ENCODE measurements at places on chromosomes 2 and 18. TPM values are rescaled to one million over a fixed set of nuclear protein-coding genes. Genes with fewer than 3 reads are reported as not detected.

- H3K27me3 ChIP-seq, result no peaks in the 10 kb centered on the region
- H3K27ac ChIP-seq, result no peak overlapping the region
- no peak for DNase-seq
- H3K4me1 ChIP-seq, result no peaks in the 10 kb centered on the region
- no peaks in the 10 kb centered on the region for H3K36me3 ChIP-seq
These were observed 88.6 kb upstream of the FHL2 start for GRCh38 chr2:105487142-105488069.

DNA sequence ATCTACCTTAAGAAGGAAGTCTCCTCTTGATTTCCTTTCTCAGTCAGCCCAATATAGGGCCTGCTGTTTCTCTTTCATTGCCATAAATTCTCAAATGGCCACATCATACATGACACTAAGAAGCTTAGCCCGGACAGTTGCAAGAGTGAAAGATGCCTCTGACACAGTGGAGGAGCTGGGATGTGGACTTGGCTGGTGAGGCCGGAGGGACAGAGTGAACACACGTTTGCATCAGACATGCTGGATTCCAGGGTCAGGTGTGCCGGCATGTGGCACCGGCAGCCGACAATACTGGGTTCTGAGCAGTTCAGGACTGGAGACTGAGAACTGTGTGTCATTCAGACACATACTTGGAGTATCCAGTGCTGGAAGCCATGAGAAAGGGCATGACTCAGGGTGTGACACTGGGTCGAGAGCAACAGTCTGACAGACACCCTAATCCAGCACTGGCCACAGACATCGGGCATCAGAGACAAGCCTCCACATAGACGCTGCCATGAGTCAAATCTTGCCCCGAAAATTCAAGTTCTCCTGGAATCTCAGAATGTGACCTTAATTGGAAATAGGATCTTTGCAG lies 31.4 kb downstream of the TIMM21 start:
- no peak overlapping the region for H3K27ac ChIP-seq
- no peak for DNase-seq
- H3K4me1 ChIP-seq, result no peaks in the 10 kb centered on the region
- no peak overlapping the region for H3K4me3 ChIP-seq
- H3K36me3 ChIP-seq, result no peaks in the 10 kb centered on the region

TCF4 gene
- total RNA-seq, result 21.8 TPM

ALLC gene
- total RNA-seq, result not detected

GRCh38 chr2:12727641-12728040 lies 10.9 kb downstream of the TRIB2 start:
- no peaks in the 10 kb centered on the region for H3K27me3 ChIP-seq
- peaks cover 45% of the 10 kb centered on the region for H3K4me1 ChIP-seq
- DNase-seq, result no peak
- H3K36me3 ChIP-seq, result peaks cover 19% of the 10 kb centered on the region

CRYGD gene
- total RNA-seq, result not detected

GRCh38 chr2:150137338-150138069 lies 350.0 kb downstream of the RND3 start:
- no peaks in the 10 kb centered on the region for H3K27me3 ChIP-seq
- DNase-seq, result no peak
- no peaks in the 10 kb centered on the region for H3K36me3 ChIP-seq
- H3K4me3 ChIP-seq, result no peak overlapping the region

GALNT14 gene
- total RNA-seq, result 0.64 TPM

DNA sequence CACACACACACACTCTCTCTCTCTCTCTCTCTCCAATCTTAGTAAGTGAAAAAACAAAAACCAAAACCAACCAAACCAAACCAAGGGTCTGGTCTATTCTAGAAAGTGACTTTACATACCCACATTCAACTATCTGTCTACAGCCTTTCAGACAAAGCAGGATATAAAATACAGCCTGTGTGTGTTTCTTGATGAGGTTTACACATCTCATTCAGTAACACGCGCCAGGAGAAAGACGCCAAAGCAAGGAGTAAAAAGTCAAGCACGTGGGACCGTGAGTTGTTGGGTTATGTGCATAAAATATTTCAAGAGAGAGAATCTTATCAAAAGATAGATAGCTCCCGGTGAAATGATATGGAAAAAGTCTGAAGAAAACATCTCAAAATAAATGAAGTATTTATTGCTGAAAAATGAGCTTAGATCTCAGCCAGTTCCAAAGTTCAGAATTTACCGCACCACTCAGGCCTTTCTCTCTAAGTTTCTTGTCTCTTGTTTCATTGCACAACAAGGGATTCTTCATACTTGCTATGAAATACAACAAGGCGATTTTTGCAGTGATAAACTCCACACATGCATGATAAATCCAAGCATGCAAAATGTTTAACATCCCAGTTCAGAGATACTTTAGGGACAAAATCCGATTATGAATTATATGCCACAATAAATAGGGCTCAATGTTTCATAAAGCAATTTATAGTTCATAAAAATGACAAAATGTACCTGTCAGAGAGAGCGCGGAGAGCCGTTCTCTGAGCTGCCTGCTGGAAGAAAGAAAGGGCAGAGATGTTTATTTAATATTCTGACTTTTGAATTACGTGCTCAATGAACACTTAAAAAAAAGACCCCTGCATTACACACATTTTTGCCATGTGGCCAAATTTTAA lies 159.3 kb upstream of the REV1 start:
- no peaks in the 10 kb centered on the region for H3K36me3 ChIP-seq
- no peak overlapping the region for H3K27ac ChIP-seq
- no peaks in the 10 kb centered on the region for H3K27me3 ChIP-seq
- no peaks in the 10 kb centered on the region for H3K4me1 ChIP-seq
- DNase-seq, result no peak

GRCh38 chr18:1002653-1003178 lies 98.0 kb downstream of the ADCYAP1 start:
- no peak for DNase-seq
- no peak overlapping the region for H3K4me3 ChIP-seq
- no peaks in the 10 kb centered on the region for H3K4me1 ChIP-seq
- no peaks in the 10 kb centered on the region for H3K36me3 ChIP-seq

DNA sequence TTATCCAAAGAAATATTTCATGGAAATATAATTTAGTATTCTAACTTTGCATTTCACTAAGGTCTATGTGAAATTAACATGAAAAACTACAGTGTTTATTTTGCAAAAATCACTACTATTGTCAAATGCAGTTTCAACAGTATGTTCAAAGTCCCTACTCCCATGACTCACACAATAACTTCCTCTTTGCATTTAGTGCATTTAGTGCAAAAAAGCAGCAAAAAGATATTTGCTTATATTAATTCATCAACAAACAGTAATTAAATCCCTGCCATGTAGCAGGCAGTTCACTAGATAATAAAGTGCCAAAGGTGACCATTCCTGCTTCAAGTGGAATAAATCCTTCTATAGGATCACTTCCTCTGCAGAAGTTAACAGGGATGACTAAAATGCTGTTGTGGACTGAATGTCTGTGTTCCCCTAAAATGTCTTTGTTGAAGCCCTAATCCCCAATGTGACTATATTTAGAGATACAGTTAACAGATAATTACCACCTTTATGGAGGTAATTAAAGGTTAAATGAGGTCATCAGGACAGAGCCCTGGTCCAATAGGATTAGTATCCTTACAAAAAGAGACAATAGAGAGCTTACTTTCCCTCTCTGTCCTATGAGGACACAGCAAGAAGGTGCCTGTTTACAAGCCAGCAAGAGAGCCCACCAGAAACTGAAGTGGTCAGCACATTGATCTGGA lies 61.7 kb downstream of the STK39 start:
- no peak overlapping the region for H3K4me3 ChIP-seq
- peaks cover 7% of the 10 kb centered on the region for H3K4me1 ChIP-seq
- H3K27me3 ChIP-seq, result no peaks in the 10 kb centered on the region
- H3K27ac ChIP-seq, result no peak overlapping the region
- no peaks in the 10 kb centered on the region for H3K36me3 ChIP-seq

DNA sequence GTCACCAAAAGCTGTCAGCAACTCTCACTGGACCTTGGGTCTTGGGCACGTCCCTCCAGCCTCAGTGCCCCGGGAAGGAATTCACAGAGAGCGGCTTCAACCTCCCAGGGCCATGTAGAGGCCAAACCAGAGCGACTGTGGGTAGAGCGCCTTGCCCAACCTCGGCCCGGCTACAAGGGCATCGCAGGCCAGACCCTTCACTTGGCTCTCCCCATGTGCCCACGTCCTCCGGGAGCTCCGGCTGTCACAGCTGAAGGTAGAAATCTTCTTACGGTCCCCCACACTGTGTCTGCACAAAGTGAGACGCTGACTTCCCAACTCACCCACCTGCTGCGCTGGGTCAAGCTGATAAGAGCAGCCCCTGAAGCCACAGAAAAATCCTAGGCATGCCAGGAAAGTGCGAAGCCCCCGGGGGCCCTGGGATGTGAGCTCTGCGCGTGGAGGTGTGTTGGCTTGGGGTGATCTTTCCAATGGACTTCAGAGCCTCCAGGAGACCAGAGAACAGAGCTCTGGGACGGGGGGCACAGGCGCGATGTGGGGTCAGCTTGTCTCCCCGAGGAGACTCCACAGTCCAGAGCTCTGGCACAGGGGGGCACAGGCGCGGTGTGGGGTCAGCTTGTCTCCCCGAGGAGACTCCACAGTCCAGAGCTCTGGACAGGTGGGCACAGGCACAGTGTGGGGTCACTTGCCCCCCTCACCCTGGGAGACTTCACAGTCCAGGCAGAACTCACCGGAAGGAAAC lies 105.5 kb downstream of the RTP5 start:
- no peak overlapping the region for H3K27ac ChIP-seq
- no peak for DNase-seq
- no peaks in the 10 kb centered on the region for H3K4me1 ChIP-seq
- H3K4me3 ChIP-seq, result no peak overlapping the region

DNA sequence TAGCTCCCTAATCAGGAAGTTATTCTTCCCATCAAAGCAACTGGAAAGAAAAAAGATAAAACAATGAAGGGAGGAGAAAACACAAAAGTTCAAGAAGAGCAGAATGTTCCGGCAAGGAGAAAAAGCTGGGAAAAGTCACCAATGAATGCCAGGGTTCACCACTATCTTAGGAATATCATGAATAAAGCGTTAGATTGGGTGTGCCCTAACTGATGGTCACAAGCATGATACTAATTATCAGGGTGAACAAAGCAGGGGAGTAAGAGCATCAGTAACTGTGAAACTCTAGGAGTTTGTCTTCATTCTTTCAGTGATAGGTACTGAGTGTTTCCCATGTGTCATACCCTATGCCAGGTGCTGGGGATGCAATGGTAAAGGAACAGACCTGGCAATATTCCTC lies 115.5 kb downstream of the ABCA12 start:
- H3K27ac ChIP-seq, result no peak overlapping the region
- no peaks in the 10 kb centered on the region for H3K36me3 ChIP-seq
- no peaks in the 10 kb centered on the region for H3K27me3 ChIP-seq
- no peaks in the 10 kb centered on the region for H3K4me1 ChIP-seq
- DNase-seq, result no peak

- no peaks in the 10 kb centered on the region for H3K27me3 ChIP-seq
- no peak overlapping the region for H3K4me3 ChIP-seq
- peaks cover 5% of the 10 kb centered on the region for H3K4me1 ChIP-seq
- no peak overlapping the region for H3K27ac ChIP-seq
- no peak for DNase-seq
These were observed 210.0 kb upstream of the ACVR2A start for GRCh38 chr2:147634826-147635225.

CGREF1 gene
- total RNA-seq, result 3.5 TPM

- no peak for DNase-seq
- H3K4me1 ChIP-seq, result peaks cover 25% of the 10 kb centered on the region
- H3K36me3 ChIP-seq, result no peaks in the 10 kb centered on the region
- H3K27ac ChIP-seq, result peak overlapping the region; percentile 29
These were observed 35.0 kb downstream of the EMILIN2 start for GRCh38 chr18:2881840-2882195.

- H3K4me1 ChIP-seq, result no peaks in the 10 kb centered on the region
- H3K27me3 ChIP-seq, result no peaks in the 10 kb centered on the region
- DNase-seq, result no peak
These were observed 40.9 kb downstream of the KLHL29 start for GRCh38 chr2:23425885-23426262.

Data from naive thymus-derived CD4-positive, alpha-beta T cell (primary cell).